K562 (cell line): ENCODE measurements at places on chromosomes 5 and 9. TPM values are rescaled to one million over a fixed set of nuclear protein-coding genes. Genes with fewer than 3 reads are reported as not detected.

DNA sequence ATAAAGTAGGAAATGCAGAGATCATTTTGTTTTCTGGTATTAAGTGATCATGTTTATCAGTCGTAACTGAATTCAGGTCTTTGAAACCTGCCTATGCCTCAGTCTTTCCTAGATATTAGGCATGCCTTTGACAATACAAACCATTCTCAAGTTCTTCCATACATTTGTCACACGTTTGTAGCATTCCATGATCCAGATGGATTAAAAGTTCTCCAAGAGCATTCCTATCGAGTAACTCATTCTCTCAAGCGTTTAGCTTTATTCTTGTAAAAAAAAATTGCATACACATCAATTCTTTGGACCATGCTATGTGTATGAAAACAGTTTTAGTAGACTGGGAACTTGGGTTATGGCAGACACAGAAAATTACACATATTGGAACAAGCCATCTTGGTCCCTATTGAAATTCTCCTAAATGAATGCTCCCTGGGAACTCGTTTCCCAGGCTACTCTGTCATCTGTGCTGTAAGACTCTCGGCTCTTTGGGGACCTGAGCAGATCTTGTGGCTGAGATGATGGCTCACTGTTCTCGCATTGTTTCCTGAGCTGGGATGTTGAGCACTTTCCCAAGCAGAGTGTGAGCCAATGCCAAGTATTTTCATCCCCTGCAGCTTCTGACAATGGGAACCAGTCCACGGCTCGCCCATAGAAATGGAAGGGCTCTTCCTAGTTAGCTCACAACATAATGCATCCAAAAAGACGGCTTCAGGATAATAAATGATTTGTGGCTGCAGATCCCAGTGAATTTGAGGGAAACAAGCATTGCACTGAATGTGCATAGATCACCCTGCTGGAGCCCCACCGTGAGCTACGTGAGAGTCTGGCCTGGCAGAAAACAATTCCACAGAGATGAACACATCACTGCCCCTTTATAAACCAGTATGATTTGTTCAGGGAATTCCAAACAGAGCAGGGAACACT lies 230.2 kb downstream of the IRX1 start:
- no peak for DNase-seq

- DNase-seq: no peak
Measured at GRCh38 chr9:69719983-69720382, 39.8 kb downstream of the PTAR1 start.

DNA sequence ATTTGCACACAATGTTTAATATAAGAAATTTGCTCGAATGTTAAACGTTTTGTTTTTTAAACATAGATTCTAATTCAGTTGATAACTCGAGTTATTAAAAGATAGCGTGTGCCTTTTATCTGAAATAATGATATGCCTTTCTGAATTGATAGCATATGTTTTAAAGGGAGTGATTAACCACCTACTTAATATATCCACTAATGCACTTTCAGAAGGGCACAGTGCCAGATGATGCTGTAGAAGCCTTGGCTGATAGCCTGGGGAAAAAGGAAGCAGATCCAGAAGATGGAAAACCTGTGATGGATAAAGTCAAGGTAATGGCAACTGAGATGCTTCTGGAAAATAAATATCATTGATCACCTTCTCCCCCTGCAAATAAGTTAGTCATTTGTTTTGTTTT lies 53.9 kb downstream of the ERAP1 start:
- no peak for DNase-seq

- DNase-seq: no peak
Measured at GRCh38 chr9:92974161-92974661, 26.9 kb downstream of the FGD3 start.

- DNase-seq: no peak
Measured at GRCh38 chr5:126210955-126211354, 212.3 kb upstream of the GRAMD2B start.

DNA sequence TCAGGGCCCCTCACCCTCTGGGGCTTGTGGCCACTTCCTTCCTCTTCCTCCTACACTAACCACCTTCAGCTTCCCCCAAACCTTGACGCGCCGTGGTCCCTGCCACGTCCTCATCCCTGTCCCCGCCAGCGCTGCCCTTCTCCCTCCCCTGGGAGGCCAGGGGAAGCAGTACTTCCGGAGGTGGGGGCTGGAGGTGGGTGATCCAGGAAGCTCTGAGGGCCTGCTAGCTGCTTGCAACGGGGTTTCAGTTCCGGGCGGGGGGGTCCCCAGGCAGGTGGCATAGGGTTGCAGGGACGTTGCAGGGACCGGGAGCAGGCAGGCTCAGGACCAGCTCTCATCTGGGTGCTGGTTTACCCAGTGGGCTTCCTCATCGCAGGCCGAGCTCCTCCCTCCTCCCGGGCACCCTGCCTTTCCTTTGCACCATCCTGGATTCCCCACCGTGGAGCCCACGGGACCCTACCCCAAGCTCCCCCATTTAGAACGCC lies 70.0 kb downstream of the RXRA start:
- DNase-seq: no peak

- no peak for DNase-seq
Measured at GRCh38 chr5:14147210-14147609, 4.1 kb downstream of the TRIO start.

GRCh38 chr5:41735213-41735612 lies 135.0 kb downstream of the OXCT1 start:
- no peak for DNase-seq

DNA sequence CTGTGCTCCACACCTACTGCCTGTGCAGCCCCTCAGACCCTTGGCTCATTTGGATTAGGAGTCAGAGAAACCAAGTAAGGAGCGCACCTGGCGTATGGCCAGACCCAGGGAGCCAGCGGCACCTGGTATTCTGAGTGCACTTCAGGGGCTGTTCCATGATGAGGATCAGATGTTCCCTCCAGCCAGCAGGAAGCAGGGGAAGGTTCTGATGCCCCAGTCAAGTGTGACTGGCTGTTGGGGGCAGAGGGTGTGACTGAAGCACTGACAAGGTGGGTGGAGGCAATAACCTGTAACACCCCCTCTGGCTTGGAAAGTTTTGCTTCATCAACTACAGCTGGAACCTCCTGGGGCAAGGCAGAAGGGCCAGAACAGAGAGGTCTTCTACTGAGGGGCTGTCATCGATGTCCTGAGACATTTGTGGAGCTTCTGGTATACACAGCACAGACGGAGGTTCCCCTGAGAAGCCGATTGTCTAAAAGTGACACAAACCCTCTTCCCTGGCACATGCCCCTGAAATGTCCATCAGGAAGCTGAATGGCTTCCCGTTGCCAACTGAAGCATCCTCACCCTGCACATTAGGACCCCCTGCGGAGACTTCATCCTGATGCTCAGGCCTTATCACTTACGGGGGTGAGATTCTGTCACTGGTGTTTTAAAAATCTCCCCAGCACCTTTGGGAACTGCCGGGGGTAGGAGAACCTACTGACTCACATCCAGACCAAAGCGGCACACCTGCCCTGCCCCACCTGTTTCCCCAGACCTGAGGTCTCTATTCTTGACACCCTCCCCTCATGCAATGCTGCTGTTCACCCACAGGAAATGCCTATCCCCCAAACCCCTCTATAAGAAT lies 21.1 kb downstream of the TRAF1 start:
- no peak for DNase-seq

GRCh38 chr9:97906236-97906831 lies 16.0 kb downstream of the TRMO start:
- DNase-seq: no peak

DNA sequence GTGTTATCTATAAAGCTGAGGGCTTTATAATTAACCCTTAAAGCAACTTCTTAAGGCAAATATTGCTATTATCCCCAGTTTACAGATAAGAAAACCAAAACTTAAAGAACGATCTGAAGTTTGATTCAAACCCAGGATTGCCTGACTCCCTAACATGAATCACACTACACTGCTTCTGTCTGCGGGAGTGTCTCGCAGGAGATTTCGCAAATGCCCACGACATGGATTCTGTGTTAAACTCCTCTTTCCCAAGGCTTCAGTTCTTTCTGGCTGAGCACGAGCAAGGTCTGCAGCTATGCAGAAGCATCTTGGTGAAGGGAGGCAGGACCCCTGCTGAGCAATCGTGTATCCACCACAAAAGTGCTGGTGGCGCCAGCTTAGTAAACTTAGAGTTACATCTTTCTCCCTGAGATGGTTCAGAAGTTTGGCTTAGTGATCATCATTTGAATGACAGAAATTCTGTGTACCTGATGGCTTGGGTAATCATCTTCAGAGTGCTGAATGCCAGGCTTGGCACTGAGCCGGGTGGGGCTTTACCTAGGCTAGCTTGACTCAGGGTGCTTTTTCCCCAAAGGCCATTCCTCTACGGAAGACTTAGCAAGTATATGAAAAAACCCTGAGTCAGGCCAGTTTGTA lies 81.4 kb upstream of the PIK3R1 start:
- DNase-seq: no peak

- DNase-seq: no peak
Measured at GRCh38 chr5:29935371-29935770, 1258.1 kb upstream of the CDH6 start.

GRCh38 chr5:123700624-123701287 lies 188.8 kb downstream of the CSNK1G3 start:
- no peak for DNase-seq

- no peak for DNase-seq
Measured at GRCh38 chr5:160605266-160605665, 183.6 kb downstream of the PTTG1 start.

DNA sequence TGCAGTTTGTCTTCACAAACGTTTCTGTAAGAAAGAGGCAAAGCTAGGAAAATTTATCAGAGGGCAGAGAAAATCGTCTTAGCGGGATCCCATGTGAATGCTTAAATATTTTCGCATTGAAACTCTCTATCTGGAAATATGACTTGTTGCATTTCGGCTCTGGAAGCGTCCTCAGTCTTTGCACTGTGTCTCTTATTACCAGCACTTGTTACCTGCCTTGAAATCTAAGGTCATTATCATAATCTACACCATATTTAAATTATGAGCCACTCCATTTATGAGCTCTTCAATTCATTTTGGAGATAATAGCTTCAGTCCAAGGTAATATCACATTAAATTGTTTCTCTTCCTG lies 1.4 kb downstream of the EGFLAM start:
- no peak for DNase-seq

GRCh38 chr9:33133186-33133585 lies 34.0 kb downstream of the B4GALT1 start:
- DNase-seq: no peak

DNA sequence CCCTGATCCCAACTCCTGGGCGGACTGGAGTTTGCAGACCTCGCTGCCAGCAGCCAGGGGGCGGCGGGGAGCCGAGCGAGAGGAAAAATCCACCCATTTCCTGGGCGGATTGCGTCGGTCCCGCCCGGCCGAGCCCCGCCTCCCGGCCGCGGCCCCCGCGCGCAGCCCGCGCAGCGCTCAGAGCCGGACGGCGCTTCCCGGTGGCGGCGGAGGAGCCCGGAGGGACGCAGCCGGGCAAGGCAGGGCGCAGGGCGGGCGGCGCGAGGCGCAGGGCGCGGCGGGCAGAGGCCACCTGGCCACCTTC lies at the start of gene OLFM1:
TSS of gene OLFM1 (plus strand) at position 180 of the 304 bp plus-strand sequence. CDS start 322 bp downstream, outside the sequence.
- peak; percentile 47 for DNase-seq

DNA sequence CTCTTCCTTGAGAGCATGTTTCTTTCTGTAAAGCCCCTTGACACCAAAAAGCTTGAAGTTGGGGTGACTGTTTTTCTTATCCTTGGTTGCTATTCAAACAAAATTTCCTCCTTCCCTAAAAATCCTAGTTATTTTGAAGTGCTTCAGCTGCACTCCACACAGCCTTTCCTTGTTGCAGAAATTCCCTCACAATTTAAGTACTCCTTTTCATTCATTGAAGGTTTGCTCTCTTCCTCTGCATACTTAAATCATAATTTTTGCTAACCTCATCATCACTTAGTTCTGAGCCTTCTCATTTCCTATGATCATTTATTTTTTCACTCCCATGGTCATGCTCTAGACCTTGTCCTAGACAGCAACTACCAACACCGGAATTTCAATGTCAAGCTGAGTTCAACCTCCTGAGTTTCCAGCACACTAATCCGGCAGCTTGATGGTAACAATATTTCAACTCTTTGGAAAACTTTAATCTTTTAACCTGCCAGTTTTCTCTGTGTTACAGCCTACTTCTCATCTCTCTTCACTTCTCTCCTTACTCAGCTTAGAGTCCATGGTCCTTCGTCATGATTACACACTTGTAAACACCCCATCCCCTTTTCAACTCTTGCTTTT lies 78.7 kb upstream of the ACTBL2 start:
- DNase-seq: no peak

DNA sequence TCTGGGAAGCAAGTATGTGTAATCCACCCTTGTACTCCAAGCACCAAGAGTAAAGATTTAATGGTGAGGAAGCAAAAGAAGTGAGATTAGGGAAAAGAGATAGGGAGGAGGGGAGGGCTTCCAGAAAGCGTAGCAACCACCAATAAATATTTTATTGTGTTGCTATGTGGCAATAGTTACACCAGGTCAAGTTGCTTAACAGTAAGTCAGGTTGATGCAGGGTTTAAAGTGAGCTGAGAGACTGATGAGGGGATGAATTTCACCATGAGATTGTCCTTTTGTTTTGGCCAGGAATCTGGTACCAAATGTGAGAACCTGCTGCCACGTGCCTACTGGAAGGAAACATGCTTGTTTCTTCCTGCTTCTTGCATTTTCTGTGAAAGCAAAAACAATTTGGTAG lies 62.7 kb downstream of the PCSK5 start:
- DNase-seq: no peak

DNA sequence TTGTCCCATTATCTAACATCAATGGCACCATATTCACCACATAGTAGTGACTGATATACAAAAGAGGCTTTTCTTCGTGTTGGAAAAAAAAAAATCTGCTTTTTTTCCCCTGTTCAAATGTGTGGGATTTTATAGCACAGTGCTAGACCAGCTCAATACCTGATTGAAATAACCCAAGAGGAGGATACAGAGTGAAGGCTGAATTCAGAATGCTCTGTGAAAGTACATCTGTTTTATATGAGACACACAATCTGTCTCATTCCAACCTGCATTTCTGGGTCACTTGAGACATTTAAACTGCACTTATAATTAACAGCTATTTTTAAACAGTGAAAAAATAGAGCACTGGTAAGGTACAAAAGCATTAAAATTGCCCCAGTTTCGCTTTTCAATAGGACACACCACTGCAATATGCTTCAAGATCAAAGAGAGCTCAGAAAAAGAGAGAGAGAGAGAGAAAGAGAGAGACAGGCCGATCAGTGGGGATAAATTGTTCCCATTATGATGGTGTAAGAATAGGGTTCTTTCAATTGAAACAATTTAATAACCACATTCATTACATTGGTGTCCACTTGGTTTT lies 179.3 kb downstream of the NR2F1-AS1 start:
- no peak for DNase-seq

- no peak for DNase-seq
Measured at GRCh38 chr5:133361922-133362321, 250.4 kb downstream of the FSTL4 start.

- no peak for DNase-seq
Measured at GRCh38 chr5:135312255-135312935, 86.6 kb downstream of the MACROH2A1 start.

NPR2 gene
- polyA plus RNA-seq: 5.5 and 10.5 TPM in 2 replicates

PCDHB12 gene
- not detected in 2 replicates for polyA plus RNA-seq

GPR150 gene
- not detected in 2 replicates for polyA plus RNA-seq

IL9 gene
- polyA plus RNA-seq: not detected in 2 replicates

HTR4 gene
- 0.09 TPM in 1 of 2 replicates, not detected in the other for polyA plus RNA-seq

HRCT1 gene
- not detected in 2 replicates for polyA plus RNA-seq

WDR55 gene
- polyA plus RNA-seq: 44.1 and 45.0 TPM in 2 replicates

IGFBPL1 gene
- not detected in 2 replicates for polyA plus RNA-seq

ADAMTS6 gene
- polyA plus RNA-seq: 1.0 and 1.8 TPM in 2 replicates

STK32A gene
- 0.03 TPM in 1 of 2 replicates, not detected in the other for polyA plus RNA-seq

LURAP1L gene
- 0.04 and 0.28 TPM in 2 replicates for polyA plus RNA-seq

BAAT gene
- 0.28 and 0.88 TPM in 2 replicates for polyA plus RNA-seq

MELK gene
- polyA plus RNA-seq: 38.1 and 41.5 TPM in 2 replicates

MEIKIN gene
- not detected in 2 replicates for polyA plus RNA-seq

C9orf43 gene
- 0.45 and 1.1 TPM in 2 replicates for polyA plus RNA-seq
